ENCODE measurements at places on chromosomes 7 and 10. TPM values are rescaled to one million over a fixed set of nuclear protein-coding genes. Genes with fewer than 3 reads are reported as not detected.

Gene TACC2
- total RNA-seq: 40.2 TPM

Gene CHN2
- 9.1 TPM for total RNA-seq

Gene GPC2
- 3.9 TPM for total RNA-seq

Gene PRSS2
- total RNA-seq: not detected

Gene C10orf62
- total RNA-seq: 0.20 TPM

Gene CCDC7
- 43.8 TPM for total RNA-seq

Gene UCMA
- total RNA-seq: not detected

Gene UCN3
- total RNA-seq: not detected

Gene LOXL4
- 5.0 TPM for total RNA-seq

Gene GRM3
- total RNA-seq: 0.20 TPM

Gene PTPRZ1
- total RNA-seq: 47.6 TPM

Gene MDFIC
- 25.6 TPM for total RNA-seq

Gene C7orf33
- total RNA-seq: not detected

Gene CRYGN
- not detected for total RNA-seq

Gene WAPL
- 62.0 TPM for total RNA-seq

Gene UPK3B
- 1.7 TPM for total RNA-seq

Gene PAOX
- total RNA-seq: 3.6 TPM

Gene SPDYE5
- not detected for total RNA-seq

Gene GCK
- 0.79 TPM for total RNA-seq

Gene C7orf57
- 0.10 TPM for total RNA-seq

Gene RAMP3
- total RNA-seq: 3.5 TPM

Gene CD36
- 589 TPM for total RNA-seq

Gene RAB18
- total RNA-seq: 56.3 TPM

Gene CALML3
- total RNA-seq: 9.8 TPM

Gene BTBD16
- 1.3 TPM for total RNA-seq

Gene TMEM243
- 28.1 TPM for total RNA-seq

Gene PRF1
- 0.79 TPM for total RNA-seq

Gene HGF
- 4.7 TPM for total RNA-seq

Gene ANAPC16
- total RNA-seq: 54.7 TPM

Gene SSC4D
- total RNA-seq: 0.89 TPM

Gene COL13A1
- 10.1 TPM for total RNA-seq

Gene IFIT1B
- total RNA-seq: 4.9 TPM

Gene MUC12
- not detected for total RNA-seq

Gene FAM237B
- not detected for total RNA-seq

Gene SPOCK2
- total RNA-seq: 0.79 TPM

Gene CLDN12
- 22.7 TPM for total RNA-seq

Gene TMEM213
- total RNA-seq: not detected

Gene ADAM22
- total RNA-seq: 18.6 TPM

Gene ARHGEF5
- 14.3 TPM for total RNA-seq

Gene GDF10
- 2.1 TPM for total RNA-seq
